ENCODE measurements at places on chromosomes 16 and 17.
A peak's percentile ranks its signal among the peaks of the same experiment; 100 is the strongest.

GRCh38 chr16:89174877-89175276, 3.3 kb downstream of the CDH15 start:
- DNase-seq: no peak

DNA sequence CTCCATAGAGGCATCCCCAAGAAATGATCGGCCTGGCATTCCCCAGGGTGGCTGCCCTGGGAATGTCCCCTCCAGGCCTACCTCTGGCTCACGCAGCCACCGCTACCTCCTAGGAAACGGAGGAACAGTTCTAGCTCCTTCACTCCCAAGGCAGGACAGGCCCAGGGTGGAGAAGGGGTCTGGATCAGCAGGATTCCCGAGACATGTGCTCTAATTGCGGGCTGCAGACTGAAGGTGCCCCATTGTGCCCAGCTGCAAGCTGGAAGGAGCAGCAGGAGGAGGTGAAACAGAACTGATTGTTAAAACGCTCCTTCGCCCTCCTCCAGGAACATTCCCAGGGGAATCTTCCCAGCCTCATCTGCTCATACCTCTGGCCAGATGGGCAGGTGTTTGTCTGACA, 40.8 kb downstream of the SCNN1G start:
- no peak for DNase-seq

GRCh38 chr17:58643147-58643546, 48.7 kb downstream of the TEX14 start:
- DNase-seq: no peak

GRCh38 chr16:48680881-48681280, 70.9 kb upstream of the N4BP1 start:
- DNase-seq: no peak

DNA sequence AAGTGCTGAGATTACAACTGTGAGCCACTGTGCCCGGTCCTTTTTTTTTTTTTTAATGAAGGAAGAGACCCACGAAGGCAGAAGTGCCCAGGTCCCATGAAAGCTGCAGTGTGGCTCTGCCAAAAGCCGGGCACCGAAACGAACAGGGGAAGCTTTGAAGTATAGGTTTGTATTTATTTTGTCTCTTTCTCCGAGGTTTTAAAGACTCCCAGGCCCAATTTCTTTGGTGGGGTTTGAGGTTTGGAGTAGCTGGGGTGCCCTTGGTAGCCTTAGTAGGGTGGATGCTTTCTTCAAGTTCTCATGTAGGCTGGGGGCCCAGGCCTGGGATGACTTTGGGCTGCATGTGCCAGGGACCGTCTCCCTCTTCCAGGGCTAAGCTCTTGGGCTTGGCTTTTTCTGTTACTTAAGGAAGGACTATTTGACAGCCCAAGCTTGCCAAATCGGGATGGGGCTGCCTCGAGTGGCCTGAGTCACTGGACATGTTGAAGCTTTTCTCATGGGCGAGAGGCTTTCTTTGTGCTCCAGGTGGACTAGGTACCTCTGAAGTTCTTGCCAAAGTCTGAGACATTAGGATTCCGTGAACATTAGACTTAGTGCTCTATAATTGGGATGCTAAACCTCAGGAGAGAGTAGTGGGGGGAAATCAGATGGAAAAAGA, 66.3 kb downstream of the WIPI1 start:
- DNase-seq: no peak

GRCh38 chr17:44919885-44920564, 4.7 kb upstream of the GFAP start:
- peak; percentile 55 for DNase-seq

DNA sequence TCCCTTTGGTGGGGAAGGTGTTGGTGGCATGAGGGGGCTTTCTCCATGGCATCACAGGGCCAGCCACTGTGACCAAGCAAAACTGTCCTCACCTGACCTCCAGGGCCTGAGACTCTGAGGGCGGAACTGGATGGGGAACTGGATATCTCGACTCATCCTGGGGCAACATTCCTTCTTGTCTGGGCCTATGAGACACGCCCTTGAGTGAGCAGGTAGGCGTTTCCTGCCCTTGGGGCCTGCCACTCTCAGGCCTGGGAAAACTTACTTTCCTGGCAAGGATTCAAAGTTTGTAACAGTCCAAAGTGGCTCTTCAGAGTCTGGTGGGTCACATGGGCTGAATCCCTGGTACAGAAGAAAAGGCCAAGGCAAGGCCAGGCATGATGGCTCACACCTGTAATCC, 9.6 kb downstream of the MT1X start:
- no peak for DNase-seq

DNA sequence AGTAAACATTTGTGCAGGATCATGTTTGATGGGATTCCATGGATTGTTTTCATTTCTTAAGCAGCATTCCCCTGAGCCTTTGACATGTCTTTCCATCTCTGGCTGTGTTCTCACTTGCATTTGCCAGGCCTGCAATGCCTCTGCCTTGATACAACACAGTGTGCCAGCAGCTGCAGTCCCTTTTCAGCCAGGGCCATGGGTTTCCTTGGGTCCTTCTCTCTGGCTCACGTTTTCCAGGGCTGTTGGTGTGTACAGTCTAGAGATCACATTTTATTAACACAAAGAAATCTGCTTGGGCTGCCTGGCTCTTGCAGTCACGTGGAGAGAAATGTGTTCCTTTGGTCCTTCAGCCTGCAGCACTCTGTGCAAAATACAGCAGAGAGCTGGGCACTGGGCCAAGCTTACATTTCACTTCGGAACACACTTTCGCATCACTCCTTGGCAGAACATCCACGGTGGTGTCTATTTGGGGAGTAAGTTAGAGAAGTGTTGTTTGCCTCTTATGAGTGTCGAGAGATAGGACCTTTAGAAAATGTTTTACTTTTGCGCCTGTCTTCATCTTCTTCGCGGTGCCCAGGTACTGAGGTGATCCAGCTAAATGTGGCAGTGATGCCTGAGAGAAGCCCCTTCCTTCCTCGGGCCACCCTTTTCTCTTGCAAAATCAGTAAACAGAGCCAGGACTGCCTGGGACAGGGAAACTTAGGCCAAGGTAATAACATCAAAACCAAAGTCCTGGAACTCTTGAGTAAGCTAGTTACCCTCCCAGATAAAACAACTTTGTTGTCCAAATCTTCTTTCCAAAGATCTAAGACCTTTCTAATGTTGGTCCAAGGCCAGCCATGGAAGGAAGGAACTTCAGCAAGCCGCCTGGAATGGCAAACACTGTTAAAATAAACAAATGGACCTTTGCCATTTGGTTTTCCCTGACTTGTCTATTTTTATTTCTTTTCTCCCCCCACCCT, 20.9 kb downstream of the HLF start:
- no peak for DNase-seq

DNA sequence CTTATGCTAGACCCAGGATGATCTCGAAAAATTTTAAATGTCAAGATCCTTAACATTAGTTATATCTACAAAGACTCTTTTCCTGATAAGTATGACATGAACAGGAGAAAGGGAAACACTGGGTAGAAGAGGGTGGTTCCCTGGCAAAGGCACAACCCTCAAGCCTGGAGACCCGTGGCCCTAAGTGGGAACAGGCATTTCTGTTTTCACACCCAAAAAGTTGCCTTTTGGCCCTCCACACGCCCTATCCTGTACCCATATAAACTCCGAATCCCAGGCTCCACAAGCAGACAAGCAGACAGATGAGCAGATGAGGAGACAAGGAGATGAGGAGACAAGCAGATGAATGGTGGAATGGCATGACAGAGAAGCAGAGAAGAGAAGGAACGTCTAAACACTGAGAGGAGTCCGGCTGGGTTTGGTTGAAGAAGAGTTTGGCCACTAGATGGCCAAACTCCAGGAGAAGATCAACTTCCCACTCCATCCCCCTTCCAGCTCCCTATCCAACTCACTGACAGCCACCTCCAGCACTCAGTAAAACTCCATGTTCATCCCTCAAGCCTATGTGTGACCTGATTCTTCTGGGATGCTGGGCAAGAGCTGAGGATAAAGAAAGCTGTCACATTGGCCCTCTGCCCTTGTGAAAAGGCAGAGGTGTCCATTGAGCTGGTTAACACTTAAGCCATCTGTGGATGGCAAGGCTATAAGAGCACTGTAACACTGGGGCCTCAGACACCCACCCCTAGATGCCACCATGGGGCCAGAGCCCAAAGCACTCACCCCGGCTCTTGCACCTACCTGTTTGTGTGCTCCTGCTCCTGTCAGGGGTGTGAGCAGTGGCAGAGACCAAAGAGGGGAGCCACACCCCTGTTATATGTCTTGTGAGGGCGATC, 139.6 kb upstream of the FAM20A start:
- DNase-seq: no peak

- DNase-seq: peak; percentile 63
Observed at GRCh38 chr16:89350701-89351380, 133.3 kb downstream of the ZNF778 start.

GRCh38 chr16:84175350-84176081, 11.3 kb downstream of the TAF1C start:
- peak; percentile 58 for DNase-seq

DNA sequence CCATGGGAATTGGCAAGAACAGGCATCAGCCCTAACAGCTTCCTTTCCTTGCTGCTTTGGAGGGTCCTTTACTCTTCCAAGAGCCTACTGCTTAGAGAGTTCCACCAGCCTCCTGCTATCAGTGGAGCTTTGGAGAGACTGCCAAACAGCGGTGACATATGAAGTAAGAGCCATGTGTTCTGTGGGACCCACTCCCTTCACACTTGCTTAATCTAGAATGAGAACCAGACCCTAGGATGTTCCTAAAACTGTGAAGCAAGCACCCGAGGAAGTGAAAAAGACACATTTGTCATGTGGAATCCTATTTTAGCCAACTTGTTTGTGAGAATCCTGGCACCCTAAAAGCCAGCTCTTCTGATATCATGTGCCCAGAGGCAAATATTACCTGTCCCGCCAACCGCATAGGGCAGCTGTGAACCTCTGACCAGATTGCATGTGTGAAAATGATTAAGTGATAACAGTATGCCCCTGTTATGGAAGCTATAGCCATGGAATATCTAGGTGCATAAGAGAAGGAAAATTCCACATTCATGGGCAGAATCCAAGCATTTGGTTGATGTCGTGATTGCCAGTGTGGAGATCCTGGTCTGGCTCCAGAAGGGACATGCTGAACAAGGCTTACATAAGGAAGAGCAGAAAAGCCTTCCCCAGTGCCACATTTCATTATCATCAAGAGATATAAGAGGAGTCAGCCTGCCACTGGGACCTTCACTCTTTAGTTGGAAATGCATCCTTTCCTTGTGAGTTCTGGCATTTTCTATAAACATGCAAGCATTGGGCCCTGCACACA, 18.7 kb downstream of the RCVRN start:
- DNase-seq: no peak

DNA sequence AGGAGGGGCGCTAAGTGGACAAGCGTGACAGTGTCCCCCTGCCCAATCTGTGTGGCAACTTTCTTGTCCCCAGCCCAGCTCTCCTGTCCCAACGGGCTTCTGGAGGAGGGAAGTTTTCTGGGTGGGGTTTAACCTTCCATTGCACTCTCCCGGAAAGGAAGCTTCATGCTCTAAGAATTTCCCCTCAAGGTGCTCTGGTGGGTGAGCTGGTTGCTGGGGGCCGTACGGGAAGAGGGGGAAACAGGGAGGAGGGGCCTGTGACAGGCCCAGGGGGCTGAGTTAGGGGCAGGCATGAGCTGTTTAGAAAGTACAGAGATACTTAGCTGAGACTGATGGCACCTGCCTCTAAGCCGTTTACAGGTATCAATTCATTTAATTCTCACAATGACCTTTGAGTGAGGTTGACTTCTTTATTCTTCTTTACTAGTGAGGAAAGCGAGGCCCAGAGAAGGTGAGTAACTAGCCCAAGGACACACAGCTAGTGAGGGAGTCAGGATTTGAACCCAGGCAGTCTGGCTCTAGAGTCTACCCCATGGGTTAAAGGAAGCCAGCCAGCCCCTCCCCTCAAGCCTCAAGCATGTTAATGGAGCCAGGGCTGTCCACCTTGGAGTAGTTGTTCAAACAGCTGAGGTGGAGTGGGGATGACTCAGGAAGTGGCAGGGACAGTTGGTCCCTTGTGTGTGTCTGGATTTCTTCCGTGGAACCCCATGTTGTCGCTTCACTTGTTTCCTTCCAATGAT, 18.9 kb downstream of the ADGRG1 start:
- no peak for DNase-seq

DNA sequence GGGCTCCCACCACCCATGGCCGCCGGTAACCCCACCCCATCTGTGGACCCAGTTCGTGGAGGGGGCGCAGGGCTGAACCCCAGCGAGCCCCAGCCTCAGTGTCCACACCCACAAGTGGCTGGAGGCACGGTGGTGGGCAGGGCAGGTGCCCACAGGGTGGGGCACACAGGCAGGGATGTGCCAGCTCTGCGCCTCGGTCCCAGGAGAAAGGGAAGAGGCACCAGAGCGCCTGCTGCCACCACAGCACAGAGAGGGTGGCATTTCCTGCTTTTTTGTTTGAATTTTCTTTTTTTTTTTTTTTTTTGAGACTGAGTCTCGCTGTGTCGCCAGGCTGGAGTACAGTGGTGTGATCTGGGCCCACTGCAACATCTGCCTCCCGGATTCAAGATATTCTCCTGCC, 19.0 kb downstream of the ZFPM1 start:
- DNase-seq: no peak

DNA sequence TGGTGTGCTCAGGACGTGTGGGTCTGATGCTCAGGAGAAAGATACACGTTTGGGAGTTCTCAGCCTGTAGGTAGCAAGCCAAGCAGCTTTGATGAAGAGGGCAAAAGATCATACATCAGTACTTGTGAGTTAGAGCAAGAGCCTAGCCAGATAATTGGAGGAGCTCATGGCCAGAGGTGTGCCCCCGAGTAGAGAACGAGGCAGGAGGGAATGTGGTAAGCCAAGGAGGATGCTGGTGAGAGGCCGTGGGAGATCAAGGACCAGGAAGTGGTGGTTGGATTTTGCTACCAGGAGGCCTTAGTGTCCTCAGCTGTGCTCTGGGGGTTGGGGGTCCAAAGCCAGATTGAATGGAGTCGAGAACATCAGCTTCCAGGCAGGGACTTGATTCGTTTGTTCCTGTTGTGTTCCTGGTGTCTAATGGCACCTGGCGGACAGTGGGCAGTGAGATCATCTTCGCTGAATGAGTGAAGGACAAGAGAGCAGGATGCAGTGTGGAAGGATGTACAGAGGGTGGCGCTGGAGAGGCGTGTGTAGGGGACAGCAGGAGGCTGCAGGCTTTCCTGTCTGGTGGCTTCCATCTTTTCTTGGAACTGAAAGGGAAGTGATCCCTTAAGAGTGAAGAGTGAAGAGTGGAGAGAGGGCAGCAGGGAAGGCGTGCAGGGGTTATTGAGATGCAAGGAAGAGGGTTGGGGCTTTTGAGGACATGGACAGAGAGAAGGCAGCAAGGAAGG, 11.6 kb downstream of the FBXL19 start:
- DNase-seq: peak; percentile 30

DNA sequence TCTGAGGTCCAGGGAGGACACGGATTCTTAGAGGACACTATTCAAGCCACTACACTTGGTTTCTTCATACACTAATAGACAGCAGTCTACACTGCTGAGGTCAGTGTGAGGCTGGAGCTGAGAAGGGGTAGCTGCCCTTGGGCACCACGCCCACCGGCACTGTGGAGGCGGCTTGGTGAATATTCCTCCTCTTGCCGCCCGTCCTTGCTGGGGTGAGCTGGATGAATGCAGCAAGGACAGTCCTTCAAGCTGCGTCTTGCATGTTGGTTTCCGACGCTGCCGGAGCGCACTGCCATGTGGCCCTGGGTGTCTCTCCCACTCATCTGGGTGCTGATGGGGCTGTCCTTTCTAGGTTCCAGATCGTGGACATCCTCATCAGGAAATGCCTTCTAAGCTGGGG, 2.6 kb downstream of the ZNF205 start:
- no peak for DNase-seq
